Fibroblast of mammary gland (primary cell): ENCODE measurements at places on chromosomes 13 and 19.

- peak; percentile 63 for DNase-seq
Observed at GRCh38 chr19:19053508-19054314, 10.1 kb upstream of the SLC25A42 start.

GRCh38 chr13:31631071-31631470 is 108.3 kb upstream of the RXFP2 start:
- peak; percentile 48 for DNase-seq

- peak; percentile 17 for DNase-seq
Observed at GRCh38 chr19:16571822-16572331, 338 bp downstream of the SLC35E1 start.

DNA sequence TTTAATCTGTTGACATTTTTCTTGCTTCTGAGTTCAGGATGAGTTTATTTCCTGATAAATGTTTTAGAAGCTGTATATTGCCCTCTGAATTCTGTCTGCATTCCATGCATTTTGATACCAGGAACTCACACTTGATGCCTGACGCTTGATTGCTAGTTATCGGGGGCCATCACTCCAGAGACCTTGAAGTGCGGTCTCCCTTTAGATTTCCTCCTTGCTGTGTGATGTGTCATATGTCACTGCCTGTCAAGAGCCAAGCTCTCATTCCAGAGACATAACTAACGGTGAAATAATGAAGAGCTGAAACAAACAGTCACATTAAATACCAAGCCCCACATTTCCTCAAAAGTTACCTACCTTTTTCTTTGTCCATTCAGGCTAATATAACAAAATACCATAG is 155.5 kb downstream of the TNFSF13B start:
- no peak for DNase-seq

DNA sequence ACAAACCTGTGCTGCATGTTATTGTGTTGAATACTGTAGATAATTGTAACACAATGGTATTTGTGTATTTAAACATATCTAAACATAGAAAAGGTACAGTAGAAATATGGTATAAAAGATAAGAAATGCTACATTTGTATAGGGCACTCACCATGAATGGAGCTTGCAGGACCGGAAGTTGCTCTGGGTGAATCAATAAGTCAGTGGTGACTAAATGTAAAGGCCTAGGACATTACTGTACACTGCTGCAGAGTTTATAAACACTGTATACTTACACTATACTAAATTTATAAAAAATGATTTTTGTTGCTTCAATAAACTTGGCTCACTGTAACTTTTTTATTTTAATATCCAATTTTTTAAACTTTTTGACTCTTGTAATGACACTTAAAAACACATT is 34.4 kb downstream of the LMO7 start:
- DNase-seq, result peak; percentile 36

GRCh38 chr13:46617229-46617721 is 64.3 kb downstream of the LRCH1 start:
- DNase-seq, result peak; percentile 22

- no peak for DNase-seq
Observed at GRCh38 chr19:7819337-7819736, 10.7 kb upstream of the EVI5L start.

GRCh38 chr19:39237200-39238184 is 7.3 kb downstream of the IFNL3 start:
- DNase-seq, result no peak

- no peak for DNase-seq
Observed at GRCh38 chr19:55867101-55867500, 30.8 kb downstream of the NLRP4 start.

DNA sequence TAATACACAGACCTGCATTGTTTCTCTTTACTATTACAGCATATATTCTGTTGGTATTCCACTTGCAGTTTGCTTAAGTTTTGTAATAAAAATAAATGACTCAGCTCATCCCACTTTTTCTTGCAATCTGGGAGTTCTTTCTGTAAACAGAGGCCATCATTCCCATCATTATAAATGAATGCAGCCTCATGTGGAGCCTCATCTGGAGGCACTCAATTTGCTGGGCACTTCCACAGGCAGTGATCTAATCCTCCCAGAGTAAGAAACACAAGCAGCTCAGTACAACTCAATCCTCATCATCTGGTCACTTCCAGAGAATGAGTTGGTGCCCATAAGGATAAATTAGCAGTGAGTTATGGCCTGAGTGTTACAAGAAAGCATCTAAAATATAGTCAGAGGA is 2801.9 kb downstream of the PCDH9 start:
- DNase-seq, result peak; percentile 10

GRCh38 chr19:14405758-14406644 is 13.1 kb downstream of the DDX39A start:
- DNase-seq, result peak; percentile 79

DNA sequence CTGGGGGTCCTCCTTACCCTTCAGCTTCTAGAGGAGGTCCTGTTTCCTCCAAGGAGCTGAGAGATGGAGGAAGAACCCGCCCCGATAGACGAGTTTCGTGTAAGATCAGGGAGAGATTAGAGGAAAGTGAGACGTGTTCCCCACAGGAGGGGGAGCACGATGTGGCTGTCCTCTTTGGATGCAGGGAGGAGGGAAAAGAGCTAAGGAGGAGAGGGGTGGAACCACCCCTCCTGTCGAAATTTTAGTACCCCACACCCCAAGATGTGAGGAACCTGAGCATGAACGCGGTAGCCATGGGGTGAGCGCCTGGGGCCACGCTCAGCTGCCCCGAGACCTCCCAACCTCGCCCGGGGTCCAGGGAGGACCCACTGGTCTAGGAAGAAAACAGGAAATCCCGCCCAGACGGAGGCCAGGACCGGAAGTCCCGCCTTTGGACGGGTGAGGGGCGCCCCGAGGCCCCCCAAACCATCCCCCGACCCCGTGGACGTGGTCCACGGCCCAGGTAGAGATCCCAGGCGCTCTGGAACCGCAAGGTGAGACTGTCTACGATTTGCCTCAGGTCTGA is 1.2 kb downstream of the AKT1S1 start:
- DNase-seq, result no peak

DNA sequence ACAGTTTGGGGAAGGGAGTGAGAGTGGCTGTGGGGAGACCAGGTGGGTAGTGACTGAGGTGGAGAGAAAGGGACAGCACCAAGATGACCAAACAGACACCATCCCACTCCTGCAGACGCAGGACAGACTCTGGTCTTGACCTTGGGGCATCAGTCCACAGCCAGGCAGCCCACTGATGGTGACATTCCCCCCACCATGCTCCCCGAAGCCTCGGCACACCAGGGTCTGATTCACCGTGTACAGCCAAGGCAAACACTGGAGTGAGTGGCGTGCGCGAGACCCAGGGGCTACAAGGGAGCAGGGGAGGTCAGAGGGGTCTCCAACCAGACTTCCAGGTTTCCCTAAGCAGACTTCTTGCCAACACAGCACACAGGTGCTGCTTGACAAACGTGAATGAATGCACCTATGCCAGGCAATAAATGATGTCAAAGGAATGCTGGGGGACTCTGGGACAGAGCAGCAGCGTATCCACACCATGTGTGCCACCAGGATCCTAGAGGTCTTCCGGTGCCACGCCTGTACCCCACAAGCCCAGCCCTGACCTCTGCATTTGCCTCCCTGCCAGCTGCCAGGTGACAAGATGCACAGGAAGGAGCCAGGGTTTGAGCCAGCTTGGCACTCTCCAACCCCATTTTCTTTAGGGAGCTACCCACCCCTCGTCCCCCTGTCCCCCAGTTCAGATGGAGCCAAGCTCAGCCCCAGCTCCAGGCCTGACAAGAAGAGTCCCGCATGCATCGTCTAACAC is 18.5 kb downstream of the RANBP3 start:
- DNase-seq, result no peak

GRCh38 chr13:88648598-88649373 is 977.6 kb downstream of the SLITRK5 start:
- no peak for DNase-seq

- no peak for DNase-seq
Observed at GRCh38 chr13:99995589-99996380, 14.2 kb downstream of the ZIC2 start.

DNA sequence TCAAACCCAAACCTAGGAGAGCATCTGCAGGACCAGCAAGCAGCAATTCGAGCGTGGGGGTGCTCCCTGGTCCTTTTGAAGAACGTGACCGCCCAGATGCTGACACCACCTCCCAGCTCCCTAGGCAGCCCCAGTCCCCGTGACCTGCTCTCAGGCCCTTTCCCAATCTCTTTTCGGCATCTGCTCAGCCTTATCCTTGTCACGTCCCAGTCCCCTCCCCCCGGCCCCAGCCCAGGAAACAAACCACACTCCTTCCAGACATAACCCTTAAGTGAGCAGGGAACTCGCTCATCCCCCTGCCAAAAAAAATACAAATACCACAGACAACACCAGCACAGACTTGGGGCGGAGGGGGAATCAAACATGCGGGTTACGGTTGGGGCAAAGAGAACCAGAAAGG is 3.3 kb downstream of the MLLT1 start:
- DNase-seq, result peak; percentile 89

DNA sequence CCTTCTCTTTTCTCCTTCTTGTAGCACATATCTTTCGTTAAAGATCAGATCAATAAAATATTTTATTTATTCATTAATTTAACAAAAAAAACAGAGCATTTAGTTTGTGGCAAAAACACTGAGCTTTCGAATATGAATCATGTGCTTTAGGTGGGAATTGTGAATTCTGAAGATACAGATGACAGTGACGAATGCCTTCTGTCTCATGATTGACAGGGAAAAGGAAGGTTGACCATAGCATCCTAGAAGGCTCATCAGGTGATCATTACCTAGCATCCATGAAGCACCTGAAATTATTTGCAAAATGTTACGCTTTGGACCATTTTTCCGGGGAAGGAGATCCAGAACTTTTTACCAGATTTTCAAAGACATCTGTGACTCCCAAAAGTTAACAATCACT is 3.8 kb downstream of the ARL11 start:
- no peak for DNase-seq

DNA sequence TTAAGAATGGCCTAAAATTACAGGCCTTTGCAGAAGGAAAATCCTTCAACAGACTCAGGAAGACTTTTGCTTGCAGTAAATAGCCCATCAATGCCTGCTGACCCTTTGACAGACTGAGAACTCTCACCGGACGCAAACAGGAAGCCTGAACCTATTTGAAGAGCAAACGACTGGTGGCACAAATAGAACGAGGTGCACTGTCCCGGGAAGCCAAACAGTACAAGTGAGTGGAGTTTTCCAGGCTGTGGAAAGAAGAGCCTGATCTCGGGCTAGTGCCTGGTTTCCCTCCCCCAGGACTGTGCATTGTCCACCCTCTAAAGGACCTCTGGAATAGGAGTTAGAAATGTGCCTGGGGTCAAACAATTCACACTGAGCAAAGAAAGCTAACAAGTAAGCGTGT is 165.5 kb downstream of the FGF14 start:
- no peak for DNase-seq

DNA sequence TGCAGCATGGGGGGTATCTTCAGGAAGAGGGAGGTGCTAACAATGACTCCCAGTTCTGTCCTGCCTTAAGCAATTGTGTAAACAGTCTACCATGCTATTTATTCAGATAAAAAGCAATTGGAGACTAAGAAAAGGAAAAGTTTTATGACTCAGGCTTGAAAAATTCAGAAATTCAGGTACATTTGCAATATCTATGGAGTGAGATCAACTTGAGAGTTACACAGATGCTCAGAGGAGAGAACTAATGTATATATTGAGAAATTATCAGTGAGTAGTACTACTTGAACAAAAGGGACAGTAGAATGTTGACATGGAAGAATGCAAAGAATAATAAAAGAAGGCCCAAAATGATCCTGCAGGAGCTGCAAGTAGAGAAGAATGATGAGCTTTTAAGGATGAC is 277.6 kb upstream of the DACH1 start:
- DNase-seq, result no peak

- DNase-seq, result peak; percentile 35
Observed at GRCh38 chr19:51417107-51417809, at the start of gene SIGLEC10. TSS of gene SIGLEC10 (minus strand) at chr19:51417642. CDS start at chr19:51417581, 61 bp downstream.

- DNase-seq, result no peak
Observed at GRCh38 chr19:19409205-19409604, 3.7 kb downstream of the GATAD2A start.

GRCh38 chr13:30832845-30833332 is 73.2 kb upstream of the MEDAG start:
- DNase-seq, result no peak

GRCh38 chr19:55358943-55359908 is 3.8 kb downstream of the GARIN5B start:
- DNase-seq, result no peak

- peak; percentile 66 for DNase-seq
Observed at GRCh38 chr19:54266133-54266532, 9.1 kb upstream of the LILRB5 start.

DNA sequence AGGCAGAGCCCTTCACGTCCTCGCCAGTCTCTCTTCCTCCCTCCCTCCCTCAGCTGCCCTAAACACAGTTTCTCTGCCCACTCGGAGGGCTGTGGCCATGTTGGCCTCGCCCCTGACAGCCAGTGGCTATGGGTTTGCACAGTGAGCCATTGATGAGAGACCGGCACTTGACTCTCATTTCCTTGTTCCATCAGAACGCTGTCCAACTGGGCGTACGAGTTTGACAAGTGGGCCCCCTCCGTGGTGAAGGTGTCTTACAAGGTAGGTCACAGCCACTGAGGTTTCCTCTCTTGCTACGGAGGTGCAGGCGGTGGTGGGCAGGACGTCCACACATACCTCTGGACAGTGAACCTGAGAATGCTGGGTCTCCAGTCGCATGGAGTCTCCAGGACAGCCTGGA is 57.9 kb downstream of the SMARCA4 start:
- DNase-seq, result no peak

DNA sequence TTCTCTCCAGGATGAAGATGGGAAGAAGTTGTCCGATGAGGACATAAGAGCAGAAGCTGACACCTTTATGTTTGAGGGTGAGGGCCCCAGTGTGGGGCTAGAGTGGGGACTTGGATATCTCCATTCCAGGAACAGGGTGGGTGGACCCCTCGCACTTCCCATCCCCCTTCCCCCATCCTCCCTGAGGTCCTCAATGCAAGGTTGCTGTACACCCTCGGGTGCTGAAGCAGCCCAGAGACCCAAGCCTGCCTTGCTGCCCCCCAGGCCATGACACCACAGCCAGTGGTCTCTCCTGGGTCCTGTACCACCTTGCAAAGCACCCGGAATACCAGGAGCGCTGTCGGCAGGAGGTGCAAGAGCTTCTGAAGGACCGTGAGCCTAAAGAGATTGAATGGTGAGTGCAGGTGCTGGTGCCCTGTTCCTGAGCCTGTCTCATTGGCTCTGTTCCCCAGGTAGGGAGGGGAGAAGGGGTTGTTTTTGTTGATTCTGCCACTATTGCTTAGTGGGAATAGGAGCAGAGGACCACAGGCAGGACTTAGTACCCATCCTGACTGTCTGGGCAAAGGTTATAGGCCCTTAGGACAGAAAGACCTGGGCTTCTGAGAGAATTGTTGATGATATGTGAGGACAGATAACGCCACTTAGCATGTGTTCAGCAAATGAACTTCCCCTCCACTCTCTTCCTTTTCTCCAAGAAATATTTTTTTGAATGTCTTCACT is 12.0 kb downstream of the CYP4F3 start:
- no peak for DNase-seq

GRCh38 chr19:43755256-43755801 is 567 bp upstream of the SMG9 start:
- DNase-seq, result peak; percentile 68
